ENCODE measurements at places on chromosomes 12 and 14.

GRCh38 chr12:9751204-9752144 lies 9.2 kb downstream of the CD69 start:
- no peak for DNase-seq

- no peak for DNase-seq
These were observed 9.3 kb upstream of the DLK1 start for GRCh38 chr14:100717386-100717785.

DNA sequence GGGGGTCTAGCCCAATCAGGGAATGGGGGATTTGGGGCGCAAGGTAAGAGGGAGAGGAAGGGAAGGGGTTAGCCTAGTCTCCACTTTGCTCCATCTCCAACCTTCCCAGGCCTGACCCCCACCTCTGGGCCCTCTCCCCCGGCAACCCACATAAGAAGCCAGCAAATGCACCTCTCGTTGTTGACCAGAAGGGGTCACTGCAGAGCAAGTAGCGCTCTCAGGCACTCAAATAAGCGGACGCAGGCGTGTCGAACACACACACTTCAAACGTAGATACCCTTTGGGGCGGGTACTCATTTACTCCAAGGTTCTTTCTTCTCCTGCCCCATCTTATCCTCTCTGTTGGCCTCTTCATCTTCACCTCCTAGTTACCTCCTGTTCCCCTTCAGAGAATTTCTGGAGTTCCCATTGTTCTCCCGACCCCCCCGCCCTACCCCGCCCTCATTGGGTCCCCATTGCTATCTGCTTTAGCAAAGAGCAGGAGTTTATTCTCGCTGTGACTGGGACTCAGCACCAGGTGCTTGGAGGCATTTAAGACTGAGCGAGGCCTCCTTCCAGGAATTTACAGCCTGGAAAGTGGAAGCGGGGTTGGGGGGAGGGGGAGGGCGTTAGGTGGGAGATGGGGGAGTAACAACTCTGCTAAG lies 1.5 kb upstream of the SRRM4 start:
- DNase-seq = no peak

GRCh38 chr14:80902608-80903007 lies 38.9 kb downstream of the CEP128 start:
- no peak for DNase-seq

DNA sequence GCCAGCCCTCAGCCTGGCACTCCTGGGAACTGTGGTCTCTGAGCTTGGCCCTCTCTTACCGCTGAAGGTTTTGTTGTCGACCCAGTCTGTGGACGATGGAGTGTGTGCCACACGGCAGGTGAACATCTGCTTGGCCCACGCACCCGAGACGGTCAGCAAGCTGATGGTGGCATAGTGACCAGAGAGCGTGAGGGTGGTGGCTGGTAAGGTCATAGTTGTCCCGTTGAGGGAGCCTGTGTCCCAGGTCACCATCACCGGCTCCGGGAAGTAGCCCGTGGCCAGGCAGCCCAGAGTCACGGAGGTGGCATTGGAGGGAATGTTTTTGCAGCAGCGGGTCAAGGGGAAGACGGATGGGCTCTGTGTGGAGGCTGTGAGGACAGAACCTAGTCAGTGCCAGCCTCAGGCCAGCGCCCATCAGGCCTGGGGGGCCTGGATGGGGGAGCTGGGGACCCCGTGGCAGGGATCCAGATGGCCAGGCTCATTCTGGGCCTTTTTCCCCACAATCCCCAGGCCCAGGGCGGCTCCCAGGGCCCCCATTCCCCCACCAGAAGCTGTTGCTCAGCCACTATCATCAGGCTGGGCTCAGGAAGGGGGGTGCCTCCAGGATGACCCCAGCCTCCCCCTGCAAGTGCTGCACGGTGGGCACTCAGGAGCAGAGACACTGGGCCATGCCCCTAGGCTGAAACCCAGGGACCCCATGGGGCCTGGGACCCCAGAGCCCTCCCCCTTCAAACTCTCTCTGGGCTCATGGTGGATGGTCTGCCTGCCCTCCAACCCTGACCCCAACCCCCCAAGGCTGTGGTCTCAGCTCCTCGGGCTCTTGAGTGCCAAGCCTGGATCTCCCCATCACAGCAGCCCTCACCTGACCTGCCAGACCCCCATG lies 75.2 kb downstream of the TMEM121 start:
- no peak for DNase-seq

DNA sequence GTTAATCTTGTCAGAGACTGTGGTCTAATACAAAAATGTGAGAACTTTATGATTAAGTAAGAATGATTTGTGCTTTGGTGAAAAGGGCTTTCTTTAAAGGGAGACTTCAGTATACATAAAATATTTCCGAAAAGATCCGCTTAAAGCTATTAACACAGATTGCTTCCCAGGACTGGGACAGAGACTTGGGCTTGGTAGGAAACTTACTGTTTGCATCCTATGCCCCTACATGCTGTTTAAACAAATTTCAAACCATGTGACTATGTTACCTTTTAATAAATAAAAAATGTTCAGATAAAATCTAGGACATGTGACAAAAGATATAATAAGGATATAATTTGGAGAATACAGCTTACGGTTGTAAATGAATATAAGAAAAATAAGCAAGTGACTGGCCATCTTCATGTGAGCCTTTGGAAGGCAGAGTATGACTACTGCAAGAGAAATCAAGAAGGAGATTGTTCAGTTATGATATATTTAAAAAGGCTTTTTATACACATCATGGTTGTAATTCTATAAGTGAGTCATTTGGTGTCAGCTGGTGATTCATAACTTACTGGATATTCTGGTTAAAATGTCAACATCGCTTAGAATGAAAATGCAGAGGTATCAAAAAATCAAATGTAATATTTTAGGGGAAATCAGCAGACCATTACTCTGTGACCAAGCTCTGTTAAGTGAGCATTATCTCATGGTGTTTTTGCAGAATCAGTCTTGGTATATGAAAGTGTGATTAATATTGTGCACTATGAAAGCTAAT lies 234.7 kb upstream of the E2F7 start:
- no peak for DNase-seq

DNA sequence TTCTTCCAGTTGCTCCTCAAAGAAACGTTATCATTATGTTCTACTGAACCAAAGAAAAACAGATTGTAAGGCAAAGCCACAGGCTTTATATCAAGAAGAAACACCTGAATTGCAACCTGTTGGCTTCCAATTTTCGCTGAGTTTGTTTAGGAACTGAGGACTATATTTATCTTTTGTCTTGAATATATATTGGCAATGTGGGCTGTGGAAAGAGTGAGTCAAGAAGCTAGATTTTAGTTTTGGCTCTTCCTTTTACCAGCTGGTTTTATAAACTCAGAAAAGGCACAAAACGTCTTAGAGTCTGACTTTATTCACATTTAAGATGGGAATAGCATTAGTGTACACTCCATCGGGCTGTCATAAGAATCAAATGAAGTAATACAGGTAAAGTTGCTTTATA lies 10.4 kb upstream of the PTHLH start:
- DNase-seq = no peak

DNA sequence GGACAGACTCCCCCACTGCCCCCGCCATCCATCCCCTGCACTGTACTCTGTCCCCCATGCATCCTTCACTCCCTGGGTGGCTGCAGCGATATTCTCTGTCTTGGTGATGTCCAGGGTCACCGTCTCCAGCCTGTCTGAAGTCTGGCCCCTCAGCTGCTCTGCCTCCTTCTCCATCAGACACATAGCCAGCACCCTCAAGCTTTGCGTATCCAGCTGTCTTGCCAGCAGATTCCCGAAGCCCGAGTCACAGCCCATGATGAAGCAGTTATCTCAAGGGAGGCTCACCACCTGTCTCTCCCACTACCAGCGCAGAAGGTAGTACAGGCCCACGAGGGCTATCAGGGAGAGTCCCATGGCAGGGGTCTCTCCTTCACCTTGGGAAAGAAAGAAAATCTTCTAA lies 77.8 kb downstream of the HSD17B6 start:
- no peak for DNase-seq

DNA sequence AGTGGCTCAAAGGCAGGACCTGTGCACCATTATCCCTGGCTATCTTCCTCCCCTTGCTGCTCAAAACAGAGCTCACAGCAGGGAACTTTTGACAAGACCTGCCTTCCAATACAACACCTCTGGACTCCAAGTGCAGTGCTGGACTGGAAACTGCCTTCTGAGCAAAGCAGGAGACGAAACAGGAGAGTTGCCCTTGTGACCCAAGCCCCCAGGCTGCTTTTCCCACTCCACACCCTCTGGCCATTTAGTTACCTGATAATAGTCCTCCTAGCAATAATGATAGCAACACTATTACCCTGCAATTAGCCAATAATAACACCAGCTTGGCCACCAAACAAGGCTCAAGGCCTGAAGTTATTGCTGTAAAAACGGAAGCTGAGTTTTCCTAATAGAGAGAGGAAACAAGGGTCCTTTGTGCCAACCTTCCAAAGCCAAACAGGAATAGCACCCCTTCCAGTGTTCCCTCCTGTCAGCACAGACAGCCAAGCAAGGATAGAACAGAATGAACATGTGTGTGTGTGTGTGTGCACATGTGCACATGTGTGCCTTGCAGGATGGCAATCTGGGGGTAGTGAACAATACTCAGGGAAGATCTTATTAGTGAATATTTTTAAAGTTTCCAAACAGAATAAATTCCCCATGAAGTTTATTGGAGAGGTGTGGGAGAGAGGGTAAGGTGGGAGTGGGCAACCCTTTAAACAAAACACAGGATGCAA lies 9.2 kb upstream of the KRT73 start:
- no peak for DNase-seq

All from stimulated activated CD8-positive, alpha-beta memory T cell treated with anti-CD3 and anti-CD28 coated beads, Interleukin-4, amount 100 ng/mL, for 24 hours (primary cell).